ENCODE measurements at places on chromosomes 2 and 18.

GRCh38 chr2:148968301-148968700 lies 70.2 kb upstream of the LYPD6B start:
- DNase-seq, result no peak

DNA sequence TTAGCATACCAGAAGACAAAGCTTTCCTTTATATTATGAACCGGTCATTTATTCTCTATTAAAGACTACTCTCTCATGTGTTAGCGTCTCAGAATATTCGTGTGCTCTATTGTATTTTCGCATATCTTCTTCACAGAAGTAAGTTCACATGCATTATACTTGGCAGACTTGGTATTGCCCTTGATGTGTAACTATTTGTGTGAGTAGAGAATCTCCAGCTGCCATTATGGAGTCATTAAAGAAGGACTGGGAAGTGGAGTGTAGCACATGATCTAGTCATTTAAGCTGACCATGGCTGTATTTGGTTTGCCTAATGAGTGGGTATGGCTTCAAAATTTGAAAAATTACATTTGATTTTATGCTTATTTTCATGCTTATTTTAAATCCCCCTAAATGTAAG lies 92.9 kb downstream of the TTC27 start:
- no peak for DNase-seq

GRCh38 chr2:128520791-128521190 lies 202.1 kb upstream of the HS6ST1 start:
- DNase-seq, result no peak

DNA sequence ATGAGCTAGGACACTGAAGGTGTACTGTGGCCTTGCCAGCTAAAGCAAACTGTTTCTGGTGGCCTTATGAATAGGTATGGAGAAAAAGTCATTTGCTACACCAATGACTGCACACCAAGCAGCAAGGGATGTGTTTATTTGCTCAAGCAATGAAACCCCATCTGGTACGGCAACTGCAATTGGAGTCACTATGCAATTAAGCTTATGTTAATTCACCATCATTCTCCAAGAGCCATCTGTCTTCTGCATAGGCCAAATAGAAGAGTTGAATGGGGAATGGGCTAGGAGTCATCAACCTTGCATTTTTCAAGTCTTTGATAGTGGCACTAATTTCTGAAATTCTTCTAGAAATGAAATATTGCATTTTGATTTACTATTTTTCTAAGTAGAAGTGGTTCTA lies 372.0 kb downstream of the KCNJ3 start:
- no peak for DNase-seq

Measured in stimulated activated CD8-positive, alpha-beta memory T cell treated with anti-CD3 and anti-CD28 coated beads, Interleukin-7, amount 100 ng/mL, for 1 hour (primary cell).